Left kidney (tissue), 8 donors: ENCODE measurements at places on chromosomes 16 and 17.
A peak's percentile ranks its signal among the peaks of the same experiment; 100 is the strongest.

DNA sequence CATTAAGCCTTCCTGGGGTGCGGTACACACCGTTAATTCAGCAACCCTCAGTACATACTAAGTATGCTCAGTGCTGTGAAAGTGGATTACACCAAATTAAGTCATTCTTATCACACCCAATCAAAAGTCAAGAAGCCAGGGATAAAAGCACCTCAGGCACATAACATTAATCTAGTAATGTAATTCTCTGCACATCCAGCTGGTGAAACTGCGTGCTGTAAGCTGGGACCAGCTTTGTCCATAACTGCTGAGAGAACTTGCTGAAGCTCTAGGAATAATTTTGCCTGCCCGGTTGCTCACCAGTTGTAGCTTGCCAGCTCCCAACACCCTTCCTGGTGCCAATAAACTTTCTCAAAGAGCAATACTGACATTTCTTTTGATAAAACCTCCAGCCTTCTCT, 44.9 kb downstream of the SLC47A1 start:
- no peak for DNase-seq

DNA sequence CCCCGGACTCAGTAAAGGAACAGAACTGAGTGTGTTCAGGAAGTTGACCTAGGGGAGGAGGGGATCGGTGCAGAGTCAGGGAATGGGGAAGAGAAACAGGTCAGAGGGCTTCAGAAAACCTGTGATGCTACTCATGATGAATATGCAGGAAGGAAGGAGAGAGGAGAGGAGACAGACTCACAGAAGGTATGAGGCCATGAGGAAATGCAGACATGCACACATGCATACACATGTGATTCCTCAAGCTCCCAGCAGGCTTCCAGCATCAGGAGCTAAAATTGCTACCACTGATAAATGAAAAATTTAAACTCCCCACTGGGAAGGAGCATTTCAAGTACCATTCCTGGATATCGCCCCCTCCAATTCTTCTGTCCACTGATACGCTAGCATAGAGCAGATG, 262.6 kb downstream of the SLC39A11 start:
- no peak for DNase-seq

DNA sequence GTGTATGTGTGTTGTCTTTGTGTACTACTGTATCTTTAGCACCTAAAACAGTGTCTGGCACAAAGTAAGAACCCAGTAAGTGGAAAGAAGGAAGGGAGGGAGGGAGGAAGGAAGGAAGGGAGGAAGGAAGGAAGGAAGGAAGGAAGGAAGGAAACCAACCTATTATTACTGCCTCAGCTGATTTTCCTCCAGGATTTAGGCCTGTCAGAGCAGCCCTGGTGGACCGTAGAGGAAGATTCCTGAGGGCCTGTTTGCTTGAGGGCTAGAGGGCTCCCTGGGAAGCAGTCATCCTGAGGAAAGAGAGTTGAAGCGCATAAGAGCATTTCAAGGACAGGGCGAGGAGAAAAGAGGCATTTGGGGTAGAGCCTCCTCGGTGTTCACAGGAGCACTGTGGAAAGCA, 61.5 kb downstream of the WSB1 start:
- DNase-seq: no peak

- DNase-seq: no peak
Measured at GRCh38 chr17:44065668-44066203, 735 bp downstream of the LSM12 start.

DNA sequence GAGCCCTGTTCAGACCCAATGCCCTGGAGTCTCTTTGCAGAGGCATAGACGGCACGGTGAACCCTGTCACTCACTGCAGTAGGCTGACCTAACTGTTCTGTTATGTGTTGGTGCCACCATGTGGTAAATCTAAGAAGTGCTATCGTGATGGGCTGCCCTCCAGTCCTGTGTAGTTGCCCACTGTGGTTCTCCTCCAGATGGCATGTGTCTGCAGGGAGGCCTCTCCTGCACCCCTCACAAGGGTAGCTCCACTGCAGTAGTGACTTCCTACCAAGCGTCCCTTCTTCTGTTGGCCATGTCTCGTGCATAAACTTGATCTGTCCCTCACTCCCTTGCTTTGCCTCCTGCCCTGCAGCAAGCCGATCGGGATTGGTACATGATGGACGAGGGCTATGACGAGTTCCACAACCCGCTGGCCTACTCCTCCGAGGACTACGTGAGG, 5.8 kb downstream of the DHX38 start:
- peak; percentile 28 for DNase-seq

- DNase-seq: no peak
Measured at GRCh38 chr17:4150096-4150495, 7.1 kb downstream of the CYB5D2 start.

- no peak for DNase-seq
Measured at GRCh38 chr16:745739-746138, 4.9 kb upstream of the CIAO3 start.

- no peak for DNase-seq
Measured at GRCh38 chr16:85555719-85556455, 57.2 kb upstream of the GSE1 start.

GRCh38 chr17:63546308-63547082, 3.8 kb upstream of the DCAF7 start:
- DNase-seq: no peak

- DNase-seq: no peak
Measured at GRCh38 chr16:84247844-84248243, 8.0 kb upstream of the KCNG4 start.

- DNase-seq: no peak
Measured at GRCh38 chr16:53805113-53805512, 101.2 kb downstream of the FTO start.

GRCh38 chr16:73052576-73052975, 4.6 kb upstream of the ZFHX3 start:
- DNase-seq: no peak

- DNase-seq: no peak
Measured at GRCh38 chr17:73288534-73289302, 23.1 kb downstream of the CDC42EP4 start.

GRCh38 chr16:78703936-78704335, 604.5 kb downstream of the WWOX start:
- DNase-seq: no peak

GRCh38 chr17:17166446-17166845, 39.7 kb downstream of the PLD6 start:
- no peak for DNase-seq

DNA sequence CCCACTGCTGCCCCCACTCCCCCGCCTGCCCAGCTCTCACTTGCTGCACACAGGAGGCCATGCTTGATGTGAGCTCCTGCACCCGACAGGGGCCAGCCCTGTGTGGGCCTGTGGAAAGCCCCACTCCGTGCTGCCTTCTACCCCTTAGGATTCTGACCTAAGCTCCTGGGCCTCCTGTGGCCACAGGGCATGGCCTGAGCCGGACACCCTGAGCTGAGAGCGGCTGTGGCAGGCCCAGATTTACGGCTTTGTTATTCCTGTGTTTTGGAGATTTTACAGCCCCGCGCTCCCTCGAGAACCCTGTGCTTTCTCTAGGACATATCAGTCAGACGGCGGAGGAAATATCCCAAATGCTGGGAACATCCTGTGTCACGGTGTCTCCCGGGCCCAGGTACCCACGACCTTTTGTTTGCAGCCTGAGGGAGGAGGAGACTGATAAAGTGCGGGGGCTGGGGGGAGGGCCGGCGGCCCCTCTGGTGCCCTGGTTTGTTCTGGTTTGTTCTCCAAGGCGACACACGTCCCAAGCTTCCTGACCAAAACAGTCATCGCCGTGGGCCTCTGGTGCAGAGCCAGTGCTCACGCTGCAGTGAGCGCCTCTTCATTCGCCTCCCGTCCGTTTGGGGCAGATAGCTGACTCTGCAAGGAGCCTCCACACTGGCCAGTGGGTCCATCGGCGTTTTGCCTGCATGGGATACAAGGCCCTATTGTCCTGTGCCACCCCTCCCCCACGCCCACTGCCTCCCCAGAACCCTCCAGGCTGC, 363.4 kb downstream of the C16orf95 start:
- no peak for DNase-seq

- no peak for DNase-seq
Measured at GRCh38 chr17:7894866-7895265, 6.3 kb downstream of the CHD3 start.
